Activated CD4-positive, alpha-beta T cell treated with anti-CD3 and anti-CD28 coated beads, Interleukin-2, Interleukin-4, amounts not matched to agents 100 ng/mL and 50 ng/mL, durations not matched to agents 16 hours and 8 hours (primary cell): ENCODE measurements at places on chromosomes 2 and 18.

DNA sequence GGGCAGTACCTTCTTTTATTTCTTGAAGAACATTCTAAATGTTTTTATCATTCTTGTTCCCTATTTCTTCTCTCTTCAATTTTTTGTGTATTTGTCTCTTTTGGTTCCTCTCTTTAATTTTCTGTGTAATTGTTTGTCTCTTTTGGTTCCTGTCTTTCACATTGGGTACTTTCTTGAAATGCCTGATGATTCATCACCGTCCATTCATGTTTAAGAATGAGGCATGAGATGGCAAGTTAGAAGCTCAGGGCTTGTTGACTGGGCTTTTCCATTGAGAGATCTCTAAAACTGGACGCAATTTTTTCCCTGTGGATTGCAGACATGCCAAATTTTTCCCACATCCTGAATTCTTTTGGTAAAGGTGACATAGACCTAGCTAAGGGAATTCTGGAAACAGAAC, 33.7 kb upstream of the IL1R2 start:
- DNase-seq, result no peak

DNA sequence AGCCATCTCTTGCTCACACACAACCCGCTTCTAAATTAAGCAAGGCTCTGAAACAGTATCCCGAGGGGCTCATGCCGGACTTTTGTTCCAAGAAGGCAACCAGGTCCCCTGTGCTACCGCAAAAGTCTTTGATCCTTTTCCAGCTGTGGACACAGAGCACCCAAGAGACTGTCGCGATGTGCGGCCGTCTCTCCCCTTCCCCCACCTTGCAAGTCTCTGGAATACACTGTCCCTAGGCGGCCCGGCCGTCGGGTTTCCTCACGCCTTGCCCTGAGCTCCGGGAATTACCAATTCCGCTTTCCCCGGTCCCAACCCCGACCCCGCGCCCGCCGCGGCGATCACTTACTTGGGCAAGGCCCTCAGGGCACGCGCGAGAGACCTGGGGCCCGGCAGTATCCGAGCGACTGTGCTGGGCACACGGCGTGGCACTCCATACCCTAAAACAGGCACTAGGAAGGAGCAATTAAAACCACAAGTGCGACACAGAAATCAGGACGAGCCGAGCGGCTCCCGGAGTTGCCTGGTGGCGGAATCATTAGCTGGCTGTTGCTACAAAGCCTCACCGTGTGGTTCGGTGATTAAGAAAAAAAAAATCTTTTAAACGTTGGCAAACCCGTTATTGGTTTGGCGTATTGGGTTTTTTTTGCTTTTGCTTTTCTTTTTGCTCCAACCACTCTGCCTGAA, 2.2 kb upstream of the DLX1 start:
- DNase-seq, result no peak

DNA sequence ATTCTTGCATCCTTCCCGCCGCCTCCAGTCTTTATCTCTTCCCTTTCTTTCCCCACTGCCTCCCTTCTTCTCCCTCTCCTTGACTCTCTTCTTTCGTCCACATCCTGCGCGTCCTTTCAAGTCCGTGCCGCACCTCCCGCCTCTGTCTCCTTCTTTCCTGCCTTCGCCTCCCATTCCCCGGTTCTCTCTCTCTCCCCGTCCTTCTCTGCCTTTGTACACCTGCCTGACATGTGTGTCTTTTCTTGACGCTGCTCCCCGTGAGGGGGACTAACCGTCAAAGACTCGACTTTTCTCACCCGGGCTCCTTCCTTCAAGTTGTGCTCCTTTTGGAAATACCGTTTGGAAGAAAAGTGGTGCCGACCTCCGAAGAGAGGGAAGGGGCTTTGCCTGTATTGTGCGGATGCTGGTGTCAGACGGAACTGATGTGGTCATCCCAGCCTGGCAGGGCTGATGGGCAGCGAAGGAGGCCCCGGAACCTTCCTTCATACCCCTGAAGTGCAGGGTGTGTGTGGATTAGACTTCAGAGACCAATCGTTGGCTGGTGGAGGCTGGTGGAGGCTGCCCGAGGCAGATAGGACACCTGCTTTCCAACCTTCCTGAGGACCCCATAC, 879 bp downstream of the TMEM178A start:
- no peak for DNase-seq

GRCh38 chr2:234954551-234954992, 2.8 kb downstream of the SH3BP4 start:
- no peak for DNase-seq

GRCh38 chr18:7084080-7085065, 33.2 kb downstream of the LAMA1 start:
- DNase-seq, result no peak

DNA sequence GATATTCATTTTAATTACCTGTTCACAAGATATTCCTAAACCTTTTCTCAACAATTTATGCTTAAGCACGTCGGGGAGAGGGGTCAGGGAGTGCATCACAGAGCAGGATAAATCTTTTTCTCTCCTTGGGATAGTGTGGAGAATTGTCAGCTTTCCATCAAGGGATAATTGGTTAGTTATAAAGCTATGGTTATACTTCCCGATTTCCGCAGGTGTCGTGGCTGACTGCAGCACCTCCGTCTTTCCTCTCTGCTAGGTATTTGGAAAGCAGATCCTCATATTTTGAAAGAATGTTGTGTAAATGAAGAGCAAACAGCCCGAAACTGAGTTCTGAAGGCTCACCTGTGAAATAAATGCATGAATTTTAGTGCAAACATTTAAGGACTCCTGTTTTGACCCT, 778 bp downstream of the DYNC2LI1 start:
- DNase-seq, result no peak

DNA sequence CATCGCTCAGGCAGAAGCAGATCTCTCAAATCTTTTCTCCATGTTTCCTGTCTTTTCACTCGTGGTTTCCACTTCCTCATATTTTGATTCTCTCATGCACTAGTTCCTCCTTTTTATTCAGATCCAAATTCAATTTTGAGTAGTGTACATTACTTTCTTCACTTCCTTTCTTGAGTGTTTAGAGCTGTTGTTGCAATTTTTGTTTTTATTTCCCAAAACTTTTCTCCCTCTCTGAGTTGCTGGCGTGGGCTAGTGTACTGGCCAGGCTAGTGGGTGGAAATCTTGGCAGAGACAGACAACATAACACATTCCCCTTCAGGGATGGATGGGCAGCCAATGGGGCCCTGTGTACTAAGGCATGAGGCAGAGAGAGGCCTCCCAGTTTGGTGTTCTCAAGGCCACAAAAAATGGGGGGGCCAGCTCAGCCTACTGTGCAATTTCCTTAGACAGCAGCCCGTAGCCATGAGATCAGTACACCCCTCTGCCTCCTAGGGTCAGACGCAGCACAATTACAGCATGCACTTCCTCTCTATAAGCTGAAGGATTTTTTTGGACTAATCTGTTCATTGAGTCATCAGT, 145.1 kb upstream of the PID1 start:
- no peak for DNase-seq

DNA sequence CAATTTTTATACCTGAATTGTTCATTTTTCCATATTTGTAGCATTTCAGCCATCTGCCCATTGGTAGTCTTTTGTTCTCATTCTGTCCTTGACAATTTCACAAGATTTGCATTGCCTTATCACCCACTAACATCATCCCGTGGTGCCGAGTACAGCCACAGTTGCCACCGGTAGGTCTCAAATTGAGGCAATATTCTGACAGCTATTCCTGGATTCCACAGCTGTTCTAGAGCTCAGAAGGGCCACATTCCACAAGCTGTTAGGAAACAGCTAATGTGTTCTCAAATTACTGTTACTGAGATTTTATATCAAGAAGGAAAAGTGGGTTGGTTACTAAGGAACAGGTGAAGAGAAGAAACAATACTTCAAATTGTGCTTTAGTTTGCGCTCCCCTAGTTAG, 178.8 kb downstream of the RPRM start:
- DNase-seq, result no peak

- DNase-seq, result no peak
Observed at GRCh38 chr2:180776921-180777320, 203.5 kb upstream of the UBE2E3 start.

GRCh38 chr2:171522052-171522787, at the start of gene CYBRD1:
Gene CYBRD1 (plus strand): TSS chr2:171522474. CDS start chr2:171522546, 72 bp downstream.
- DNase-seq, result no peak

DNA sequence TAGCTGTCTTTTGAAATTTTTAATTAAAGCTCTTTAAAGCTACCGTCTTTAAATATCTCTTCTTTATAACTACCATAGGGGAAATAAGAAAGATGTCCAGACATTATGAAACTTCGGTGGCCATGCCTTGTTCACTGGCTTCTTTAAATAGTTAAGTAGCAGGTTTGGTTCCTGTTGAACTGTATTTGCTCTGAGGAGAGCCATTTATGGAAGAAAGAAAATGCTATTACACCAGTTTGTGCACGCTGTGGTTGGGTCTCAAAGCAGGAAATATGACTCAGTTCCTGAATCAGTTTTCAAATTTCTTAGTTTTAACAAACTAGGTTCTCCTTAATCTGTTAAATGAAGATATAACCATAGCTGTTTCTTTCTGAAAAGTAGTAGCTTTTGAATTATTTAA, 12.2 kb downstream of the ARPC2 start:
- peak; percentile 86 for DNase-seq
